ENCODE measurements at places on chromosomes 3 and 15.
A peak's percentile ranks its signal among the peaks of the same experiment; 100 is the strongest.

DNA sequence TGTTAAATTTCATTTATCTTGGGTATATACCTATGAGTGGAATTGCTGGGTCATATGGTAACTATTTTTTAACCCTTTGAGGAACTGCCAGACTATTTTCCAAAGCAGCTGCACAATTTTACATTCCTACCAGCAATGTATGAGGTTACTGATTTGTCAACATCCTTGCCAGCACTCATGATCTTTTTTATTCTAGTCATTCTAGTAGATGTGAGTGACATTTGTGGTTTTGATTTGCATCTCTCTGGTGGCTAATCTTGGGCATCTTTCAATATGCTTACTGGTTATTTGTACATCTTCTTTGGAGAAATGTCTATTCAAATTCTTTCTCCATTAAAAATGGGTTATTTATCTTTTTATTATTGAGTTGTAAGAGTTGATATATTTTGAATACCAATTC lies 21.3 kb upstream of the LRRC58 start:
- DNase-seq = no peak

GRCh38 chr15:78995921-78996893 lies 51.4 kb upstream of the CTSH start:
- DNase-seq = no peak

DNA sequence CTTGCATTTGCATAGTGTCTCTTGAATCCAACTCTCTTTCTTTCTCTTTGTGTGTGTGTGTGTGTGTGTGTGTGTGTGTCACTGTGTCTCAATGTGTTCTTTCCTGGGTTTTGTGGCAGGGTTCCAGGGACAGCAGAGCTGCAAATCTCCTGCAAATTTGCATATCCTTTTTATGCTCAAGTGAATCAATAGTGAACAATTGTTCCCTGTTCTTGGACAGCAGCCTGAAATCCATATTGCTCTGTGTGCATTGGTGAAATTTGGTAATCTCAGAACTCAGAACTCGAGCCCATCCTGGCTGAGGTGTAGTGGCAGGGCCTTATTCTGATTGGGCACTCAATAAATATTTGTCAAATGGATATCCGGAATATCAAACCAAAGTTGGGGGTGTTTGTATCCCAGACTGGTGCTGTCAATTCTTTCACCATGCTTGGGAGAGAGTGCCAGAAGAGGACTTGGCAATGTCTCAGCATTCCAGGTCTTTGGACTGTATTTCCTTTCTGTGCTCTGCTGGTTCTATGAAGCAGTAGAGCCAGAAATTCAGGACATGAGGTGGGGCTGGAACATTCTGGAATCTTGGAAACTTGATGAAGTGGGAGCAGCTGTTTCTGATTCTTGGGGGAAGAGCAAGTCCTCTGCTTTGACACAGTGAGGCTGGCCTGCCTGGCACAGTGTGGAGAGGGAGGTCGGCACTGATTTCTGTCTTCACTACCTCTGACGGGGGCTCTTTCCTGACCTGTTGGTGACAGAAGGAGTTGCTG lies 380.6 kb upstream of the C2CD4B start:
- peak; percentile 68 for DNase-seq

GRCh38 chr3:109225516-109225915 lies 89.0 kb downstream of the C3orf85 start:
- no peak for DNase-seq

GRCh38 chr15:70704166-70704565 lies 59.2 kb downstream of the UACA start:
- DNase-seq = no peak

- no peak for DNase-seq
These were observed 60.9 kb downstream of the RPLP1 start for GRCh38 chr15:69513450-69513960.

DNA sequence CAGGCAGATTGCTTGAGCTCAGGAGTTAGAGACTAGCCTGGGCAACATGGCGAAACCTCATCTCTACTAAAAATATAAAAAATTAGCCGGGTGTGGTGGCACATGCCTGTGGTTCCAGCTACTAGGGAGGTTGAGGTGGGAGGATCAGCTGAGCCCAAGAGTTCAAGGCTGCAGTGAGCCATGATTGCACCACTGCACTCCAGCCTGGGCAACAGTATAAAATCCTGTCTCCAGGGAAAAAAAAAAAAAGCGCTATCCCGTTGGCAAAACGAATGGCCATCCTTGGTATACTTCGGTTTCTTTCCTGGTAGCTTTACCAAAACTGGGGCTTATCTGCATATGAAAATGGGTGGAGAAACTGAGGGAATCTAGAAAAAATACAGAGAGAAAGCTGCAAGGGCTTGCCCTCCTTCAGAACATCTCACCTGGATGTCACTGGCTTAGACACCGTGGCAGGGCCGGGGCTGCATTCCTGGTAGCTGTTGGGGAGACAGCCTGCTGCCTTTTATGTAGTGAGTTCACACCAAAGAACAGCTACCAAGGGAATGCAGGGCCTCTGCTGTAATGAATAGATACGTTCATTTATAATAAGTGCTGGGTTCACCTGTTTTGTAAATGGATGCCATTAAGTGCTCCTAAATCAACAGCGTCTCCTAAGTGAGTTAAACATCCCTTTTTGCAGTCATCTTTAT lies 96.0 kb downstream of the IQSEC1 start:
- DNase-seq = no peak

DNA sequence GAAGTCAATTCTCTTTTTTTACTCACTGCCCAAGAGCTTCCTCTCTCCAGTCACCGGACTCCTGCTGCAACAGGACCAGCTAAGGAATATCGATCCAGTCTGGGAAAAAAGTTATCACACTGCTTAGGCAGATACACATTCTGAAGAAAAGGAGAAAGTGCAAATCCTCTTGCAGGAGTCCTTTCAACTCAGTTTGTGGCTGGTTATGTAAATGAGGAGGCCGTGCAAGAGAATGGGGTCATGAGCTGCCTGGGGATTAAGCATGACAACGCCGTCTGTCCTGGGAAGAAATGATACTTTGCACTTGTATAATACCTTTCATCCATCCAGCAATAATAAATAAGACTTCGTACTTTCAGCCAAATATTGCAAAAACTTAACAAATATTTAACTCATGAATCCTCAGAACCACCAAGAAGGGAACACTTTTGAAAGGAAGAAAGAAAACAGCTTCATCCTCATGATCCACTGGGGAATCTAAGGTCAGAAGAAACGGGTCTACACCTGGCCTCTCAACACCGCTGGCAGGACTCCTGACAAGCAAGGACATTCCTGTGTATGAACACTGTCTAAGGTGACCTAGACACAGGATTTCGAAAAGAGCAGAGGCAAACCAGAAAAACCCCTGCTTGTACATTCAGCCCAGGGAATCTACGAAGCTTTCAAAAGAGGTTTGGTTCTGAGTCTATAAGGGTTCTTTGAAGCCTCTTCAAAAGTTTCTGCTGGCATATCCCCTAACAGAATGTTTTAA lies 13.1 kb upstream of the WWTR1 start:
- no peak for DNase-seq

DNA sequence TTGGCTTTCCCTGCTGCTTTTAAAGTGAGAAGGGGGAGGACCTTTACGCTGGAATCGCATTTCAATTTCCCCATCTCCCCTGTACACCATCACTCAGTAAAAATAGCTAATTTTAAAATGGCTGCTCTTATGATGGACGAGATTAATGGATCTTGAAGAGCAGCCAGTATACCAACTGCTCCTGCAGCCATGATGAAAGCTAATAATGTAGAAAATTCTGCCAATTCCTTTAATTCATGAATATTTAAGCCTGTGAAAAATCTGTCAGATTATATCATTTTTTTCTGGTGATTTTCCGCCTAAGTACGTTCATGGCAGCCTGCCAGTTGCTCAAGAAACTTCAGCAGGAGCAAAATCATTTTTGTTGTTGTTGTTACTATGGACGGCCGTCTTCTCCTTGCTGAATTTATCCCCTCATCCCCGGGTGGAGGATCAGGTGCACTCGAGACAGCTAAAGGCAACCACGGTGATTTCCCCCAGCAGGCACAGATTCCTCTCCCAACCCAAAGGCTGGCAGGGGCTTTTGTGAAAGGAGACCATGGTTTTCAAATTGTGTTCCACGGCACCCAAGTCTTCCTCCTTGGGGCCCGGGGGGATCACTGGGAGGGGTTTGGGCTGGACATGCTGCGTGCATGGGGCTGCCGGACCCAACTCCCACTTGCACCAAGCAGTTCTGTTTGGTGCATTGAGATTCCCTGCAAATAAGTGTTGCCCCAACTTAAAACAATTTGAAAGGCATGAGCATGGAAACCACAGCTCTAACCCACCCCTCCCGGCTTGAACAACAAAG lies 289.6 kb downstream of the UACA start:
- peak; percentile 67 for DNase-seq

GRCh38 chr3:107193116-107193515 lies 184.1 kb upstream of the CCDC54 start:
- no peak for DNase-seq

GRCh38 chr15:73227433-73228056 lies 141.2 kb downstream of the HCN4 start:
- no peak for DNase-seq

DNA sequence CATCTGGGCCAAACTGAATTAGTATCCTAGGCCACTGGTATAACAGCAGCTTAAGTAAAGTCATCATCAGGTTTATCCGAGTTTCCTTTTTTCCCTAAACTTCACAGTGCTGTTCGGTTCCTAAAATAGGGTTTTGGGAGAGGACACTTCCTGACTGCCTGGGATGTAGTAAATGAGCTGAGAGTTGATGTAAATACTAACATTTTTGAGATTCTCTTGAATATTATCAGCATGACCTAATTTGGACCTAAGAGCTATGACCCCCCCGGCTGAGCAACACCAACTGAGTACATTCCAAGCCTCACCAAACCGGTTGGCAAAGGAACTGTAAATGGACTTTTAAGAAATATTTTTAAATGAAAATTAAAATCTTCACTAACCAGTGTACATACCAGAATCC lies 78.8 kb downstream of the IL5RA start:
- DNase-seq = peak; percentile 59

GRCh38 chr3:181626036-181626435 lies 85.7 kb upstream of the SOX2 start:
- DNase-seq = no peak

GRCh38 chr15:89964232-89964954 lies 36.7 kb upstream of the ZNF710 start:
- no peak for DNase-seq

GRCh38 chr3:98977520-98977919 lies 76.0 kb upstream of the DCBLD2 start:
- DNase-seq = no peak

- DNase-seq = no peak
These were observed 1.8 kb upstream of the PCBP4 start for GRCh38 chr3:51968883-51969678.

DNA sequence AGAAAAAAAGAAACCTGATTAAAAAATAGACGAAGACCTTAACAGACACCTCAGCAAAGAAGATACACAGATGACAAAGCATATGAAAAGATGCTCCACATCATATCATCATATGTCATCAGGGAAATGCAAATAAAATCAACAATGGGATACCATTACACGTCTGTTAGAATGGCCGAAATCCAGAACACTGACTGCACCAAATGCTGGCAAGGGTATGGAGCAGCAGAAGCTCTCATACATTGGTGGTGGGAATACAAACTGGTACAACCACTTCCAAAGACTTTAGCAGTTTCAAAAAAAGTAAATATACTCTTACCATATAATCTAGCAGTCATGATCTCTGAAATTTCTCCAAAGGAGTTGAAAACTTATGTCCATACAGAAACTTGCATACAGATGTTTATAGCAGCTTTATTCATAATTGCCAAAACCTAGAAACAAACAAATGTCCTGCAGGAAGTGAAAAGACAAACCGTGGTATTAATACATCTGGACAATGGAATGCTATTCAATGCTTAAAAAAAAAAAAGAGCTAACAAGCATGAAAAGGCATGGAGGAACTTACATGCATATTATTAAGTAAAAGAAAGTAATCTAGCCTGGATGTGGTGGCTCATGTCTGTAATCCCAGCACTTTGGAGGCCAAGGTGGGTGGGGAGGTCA lies 107.4 kb downstream of the HES1 start:
- no peak for DNase-seq

GRCh38 chr15:74208901-74209559 lies 6.4 kb upstream of the STRA6 start:
- DNase-seq = peak; percentile 87

DNA sequence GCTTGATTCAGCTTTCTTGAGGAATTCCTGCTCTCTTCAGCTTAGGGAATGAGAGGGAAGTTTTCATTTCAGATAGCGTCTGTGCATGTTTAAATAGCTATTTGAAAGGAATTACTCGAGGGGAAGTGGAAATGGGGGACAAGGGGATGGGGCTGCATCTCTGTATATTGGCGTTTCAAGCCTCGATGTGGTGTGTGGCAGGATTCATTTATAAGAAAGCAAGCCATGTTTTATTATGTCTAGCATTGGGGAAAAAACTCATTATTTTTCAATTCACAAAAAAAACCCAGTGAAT lies 1.0 kb downstream of the ATP2C1 start:
- no peak for DNase-seq

Data from umbilical cord (tissue), 2 donors.